Muscle of back (tissue), 13 donors: ENCODE measurements at places on chromosomes 7 and 10.
A peak's percentile ranks its signal among the peaks of the same experiment; 100 is the strongest.

GRCh38 chr7:26705567-26705966 lies 158.8 kb downstream of the SKAP2 start:
- DNase-seq, result peak; percentile 85

- no peak for DNase-seq
These were observed 209.4 kb upstream of the KLF14 start for GRCh38 chr7:130943336-130943901.

DNA sequence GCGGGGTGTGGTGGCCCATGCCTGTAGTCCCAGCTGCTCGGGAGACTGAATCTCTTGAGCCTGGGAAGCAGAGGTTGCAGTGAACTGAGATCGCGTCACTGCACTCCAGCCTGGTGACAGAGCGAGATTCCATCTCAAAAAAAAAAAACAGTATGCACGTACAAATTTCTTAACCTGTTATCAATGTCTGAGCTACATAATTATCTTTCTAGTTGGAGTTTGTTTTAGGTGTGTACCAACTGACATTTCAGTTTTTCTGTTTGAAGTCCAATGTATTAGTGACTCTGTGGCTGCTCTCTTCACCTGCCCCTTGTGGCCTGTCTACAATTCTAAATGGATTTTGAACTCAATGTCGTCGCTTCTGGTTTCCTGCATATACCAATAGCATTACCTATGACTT lies 40.3 kb downstream of the CD36 start:
- DNase-seq, result no peak

DNA sequence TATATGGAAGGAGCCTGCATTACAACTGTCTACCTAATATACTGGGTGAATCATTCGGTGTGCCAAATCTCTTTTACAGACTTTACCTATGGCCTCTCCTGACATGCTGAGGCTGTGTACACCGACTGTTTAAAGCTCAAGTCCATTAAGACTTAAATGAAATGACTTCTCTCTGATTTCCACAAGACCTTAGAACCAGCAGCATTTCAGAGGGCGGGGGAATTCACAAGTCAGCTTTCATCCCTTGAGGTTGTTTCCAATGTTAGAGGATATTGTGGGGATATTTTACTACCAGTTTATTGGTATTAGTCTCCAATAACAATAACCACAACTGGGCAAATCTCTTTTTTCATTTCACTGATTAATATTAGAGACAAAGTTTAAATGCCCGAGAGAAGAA lies 87.1 kb upstream of the IKZF1 start:
- DNase-seq, result no peak

DNA sequence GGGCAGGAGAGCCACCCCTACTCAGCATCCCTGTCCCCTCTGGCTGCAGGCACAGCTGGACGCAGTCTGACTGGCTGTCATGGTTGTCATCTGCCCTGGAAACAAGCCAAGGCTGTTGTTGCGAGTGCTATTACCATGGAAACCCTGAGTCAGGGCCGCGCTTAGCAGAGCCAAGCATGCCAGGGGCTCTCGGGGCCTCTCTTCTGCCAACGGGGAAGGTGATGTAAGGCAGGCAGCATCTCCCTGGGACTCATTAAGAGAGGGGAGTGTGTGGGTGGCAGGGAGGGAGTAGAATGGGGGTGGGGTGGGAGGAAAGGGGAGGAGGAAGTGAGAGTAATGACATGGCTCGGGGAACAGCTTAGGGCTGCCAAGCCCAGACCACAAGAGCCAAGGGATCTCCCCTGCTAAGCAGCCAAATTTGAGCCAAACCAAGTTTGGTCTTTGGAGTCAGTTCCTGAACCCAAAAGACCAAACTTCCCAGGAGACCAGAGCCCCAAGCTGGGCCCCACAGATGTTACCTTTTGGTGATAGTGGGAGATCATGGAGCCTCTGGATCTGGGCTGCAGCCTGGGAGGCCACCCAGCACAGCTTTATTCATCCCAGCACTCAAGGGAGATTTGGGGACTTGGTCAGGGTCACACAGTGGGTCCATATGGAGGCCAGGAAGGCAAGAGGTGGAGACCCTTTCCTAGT lies 67.6 kb downstream of the TMEM130 start:
- DNase-seq, result peak; percentile 52

- no peak for DNase-seq
These were observed 11.9 kb upstream of the LMOD2 start for GRCh38 chr7:123643495-123644441.

GRCh38 chr7:75986147-75986781 lies 8.1 kb downstream of the TMEM120A start:
- no peak for DNase-seq

GRCh38 chr10:72736828-72737220 lies 44.9 kb downstream of the MCU start:
- no peak for DNase-seq

- DNase-seq, result no peak
These were observed 575.6 kb upstream of the MKI67 start for GRCh38 chr10:128701837-128702236.

DNA sequence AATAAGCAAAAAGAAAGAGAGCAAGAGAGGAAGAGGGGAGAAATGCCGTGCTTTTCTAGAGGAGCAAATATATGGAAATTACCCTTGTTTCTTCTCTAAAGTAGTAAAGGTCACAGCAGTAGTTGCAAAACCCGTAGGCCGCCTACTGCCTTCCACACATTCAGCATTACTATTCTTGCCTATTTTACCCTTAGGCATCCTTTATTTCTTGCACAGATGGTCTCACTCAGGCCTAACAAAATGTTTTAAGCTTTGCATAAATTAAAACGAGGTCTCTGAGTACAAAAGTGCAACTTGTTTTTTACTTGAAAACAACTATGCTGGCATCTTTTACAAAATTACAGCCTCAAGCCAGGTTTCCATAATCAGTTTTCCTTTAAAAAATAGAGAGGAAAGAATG lies 644.6 kb downstream of the AUTS2 start:
- no peak for DNase-seq
